SK-N-MC (cell line): ENCODE measurements at places on chromosomes 5 and 9.

- DNase-seq, result no peak
Measured at GRCh38 chr9:35548571-35548970, 56.5 kb upstream of the TESK1 start.

DNA sequence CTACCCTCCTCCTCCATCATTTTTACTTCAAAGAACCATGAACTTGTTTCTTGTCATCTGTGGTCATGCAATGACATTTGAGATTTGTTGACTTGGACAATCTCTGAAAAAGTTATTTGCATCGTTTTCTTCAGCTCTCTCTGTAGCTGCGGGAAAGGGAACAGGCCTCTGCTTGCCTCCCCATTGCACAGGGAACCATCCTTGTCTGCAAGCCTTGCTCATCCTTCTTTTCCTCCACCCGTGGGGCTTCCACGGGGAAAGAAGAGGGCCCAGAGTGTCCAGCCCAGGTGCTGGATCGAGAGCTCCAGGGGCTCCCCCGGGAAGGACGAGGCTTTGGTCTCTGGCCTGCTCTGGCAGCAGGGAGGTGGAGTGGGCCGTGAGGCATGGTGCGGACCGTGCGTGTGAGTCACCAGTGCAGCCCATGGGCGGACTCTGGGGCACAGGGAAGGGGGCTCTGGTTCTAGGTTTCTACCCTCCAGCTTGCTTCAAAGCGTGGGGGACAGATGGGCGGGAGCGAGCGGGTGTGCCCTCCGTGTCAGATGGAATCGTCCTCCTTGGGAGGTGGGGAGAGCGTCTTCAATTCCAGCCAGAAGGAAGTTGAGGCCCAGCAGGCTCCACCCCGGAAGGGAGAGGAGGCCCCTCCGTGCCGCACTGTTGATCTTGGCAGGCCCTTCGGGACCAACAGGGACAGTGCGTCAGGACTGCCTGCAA is 6.0 kb upstream of the IRX4 start:
- DNase-seq, result no peak

- no peak for DNase-seq
Measured at GRCh38 chr5:150568663-150569062, 60.7 kb downstream of the NDST1 start.

- no peak for DNase-seq
Measured at GRCh38 chr9:97808972-97809371, 44.1 kb upstream of the FOXE1 start.

DNA sequence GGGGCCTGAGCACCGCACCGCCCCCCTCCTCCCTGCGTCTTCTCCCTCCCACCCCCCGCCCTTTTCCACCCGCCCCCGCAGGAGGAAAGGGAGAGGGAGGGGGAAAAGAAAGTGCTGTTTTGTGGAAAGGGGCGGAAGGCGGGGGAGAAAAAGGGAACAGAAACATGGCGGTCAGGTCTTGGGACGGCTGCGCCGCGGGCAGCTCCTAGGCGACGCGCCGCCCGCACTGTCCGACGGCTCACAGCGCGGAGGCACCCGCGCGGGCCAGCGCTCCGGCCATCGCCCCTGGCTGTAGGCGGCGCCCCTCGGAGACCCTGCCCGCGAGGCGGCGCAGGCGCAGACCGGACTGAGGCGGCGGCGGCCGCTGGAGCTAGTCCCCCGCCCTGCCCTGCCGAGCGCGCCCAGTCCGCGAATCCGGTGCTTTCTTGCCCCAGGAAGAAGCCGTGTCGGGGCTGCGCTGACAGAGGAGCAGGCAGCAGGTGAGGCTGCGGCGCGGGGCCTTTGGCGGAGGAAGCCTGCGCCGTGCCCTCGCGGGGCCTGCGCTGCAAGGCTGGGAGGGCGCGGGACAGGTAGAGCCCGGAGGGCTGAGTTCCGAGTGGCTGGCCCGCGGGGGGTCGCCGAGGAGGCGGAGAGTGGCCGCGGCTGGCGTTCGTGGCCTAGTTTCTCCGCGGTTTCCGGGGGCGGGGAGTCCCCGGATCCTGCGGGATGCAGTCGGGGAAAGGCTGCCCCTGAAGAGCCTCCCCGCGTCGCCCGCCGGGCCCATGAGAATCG is at the start of gene DENND4C:
Gene DENND4C (plus strand): TSS at position 339 of the 771 bp plus-strand sequence. CDS start 45,482 bp downstream, outside the sequence.
- no peak for DNase-seq

GRCh38 chr5:89904442-89904841 is 505.1 kb downstream of the CETN3 start:
- no peak for DNase-seq

GRCh38 chr5:110264661-110265060 is 461.8 kb downstream of the TMEM232 start:
- no peak for DNase-seq

DNA sequence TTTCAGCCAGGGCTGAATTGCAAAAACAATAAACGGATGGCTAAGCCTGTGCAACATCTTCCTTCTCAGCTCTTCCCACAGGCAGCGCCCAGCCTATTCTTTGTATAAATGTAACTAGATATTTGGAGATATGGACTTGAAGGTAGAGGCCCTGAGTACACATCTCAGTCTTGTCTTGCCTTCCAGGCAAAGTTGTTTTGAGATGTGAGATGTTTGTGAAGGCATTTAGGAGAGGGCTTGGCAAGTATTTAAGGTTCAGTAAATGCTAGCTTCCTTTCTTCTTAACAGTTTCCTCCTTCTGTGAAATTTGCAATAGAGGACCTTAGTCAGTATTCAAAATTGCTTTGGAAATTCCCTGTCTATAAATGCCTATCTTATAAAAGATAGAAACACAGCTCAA is 228.8 kb downstream of the NR2F1-AS1 start:
- no peak for DNase-seq

DNA sequence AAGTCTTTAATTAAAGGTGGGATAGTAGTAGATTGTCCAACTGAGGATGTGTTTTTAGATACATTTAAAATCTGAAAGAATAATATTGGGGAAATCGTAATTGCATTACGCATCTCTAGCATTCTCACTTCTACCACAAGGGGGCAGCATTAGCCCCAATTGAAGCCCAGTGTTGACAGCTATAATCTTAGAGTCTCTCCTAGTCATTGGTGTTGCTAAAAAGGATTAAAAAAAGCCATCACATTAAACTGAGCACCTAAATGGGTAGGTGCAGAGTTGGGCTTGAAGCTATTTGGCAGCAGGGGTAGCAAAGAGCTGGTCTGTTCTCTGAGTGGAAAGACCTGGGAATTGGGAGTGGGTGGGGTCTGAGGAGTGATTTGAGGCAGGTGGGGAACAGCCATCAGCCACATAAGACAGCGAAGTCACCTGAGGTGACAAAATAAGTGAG is 177.2 kb downstream of the OSTF1 start:
- DNase-seq, result peak; percentile 44

DNA sequence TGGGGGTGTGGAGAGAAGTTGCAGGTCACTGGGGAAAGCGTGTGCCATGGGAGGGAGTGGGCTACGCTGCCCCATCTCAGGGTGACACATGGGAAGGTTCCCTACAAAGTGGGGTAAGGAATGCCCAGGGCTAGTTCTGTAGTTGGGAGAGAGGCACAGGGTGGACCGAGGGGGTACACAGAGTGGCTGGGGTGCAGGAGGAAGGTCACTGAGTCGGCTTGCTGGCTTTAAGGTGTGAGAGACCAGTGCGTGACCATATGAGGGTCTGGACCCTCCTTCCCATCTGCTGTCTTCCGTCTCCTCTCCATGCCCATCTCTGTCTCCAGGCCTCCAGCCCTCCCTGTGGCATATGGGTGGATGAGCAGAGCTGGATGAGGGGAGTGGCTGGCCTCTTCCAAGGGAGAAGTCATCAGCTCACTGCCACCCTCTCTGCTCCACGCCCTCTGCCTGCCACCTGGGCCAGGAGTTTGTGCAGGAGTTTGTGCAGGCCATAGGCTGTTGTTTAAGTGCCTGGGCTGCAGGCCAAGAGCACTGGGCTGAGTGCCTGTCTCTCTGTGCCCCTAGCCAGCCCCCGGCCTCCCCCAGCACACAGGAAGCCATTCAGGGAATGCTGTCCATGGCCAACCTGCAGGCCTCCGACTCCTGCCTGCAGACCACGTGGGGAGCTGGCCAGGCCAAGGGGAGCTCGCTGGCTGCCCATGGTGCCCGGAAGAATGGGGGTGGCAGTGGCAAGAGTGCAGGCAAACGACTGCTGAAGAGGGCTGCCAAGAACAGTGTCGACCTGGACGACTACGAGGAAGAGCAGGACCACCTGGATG is 96.8 kb downstream of the PHF2 start:
- DNase-seq, result no peak

DNA sequence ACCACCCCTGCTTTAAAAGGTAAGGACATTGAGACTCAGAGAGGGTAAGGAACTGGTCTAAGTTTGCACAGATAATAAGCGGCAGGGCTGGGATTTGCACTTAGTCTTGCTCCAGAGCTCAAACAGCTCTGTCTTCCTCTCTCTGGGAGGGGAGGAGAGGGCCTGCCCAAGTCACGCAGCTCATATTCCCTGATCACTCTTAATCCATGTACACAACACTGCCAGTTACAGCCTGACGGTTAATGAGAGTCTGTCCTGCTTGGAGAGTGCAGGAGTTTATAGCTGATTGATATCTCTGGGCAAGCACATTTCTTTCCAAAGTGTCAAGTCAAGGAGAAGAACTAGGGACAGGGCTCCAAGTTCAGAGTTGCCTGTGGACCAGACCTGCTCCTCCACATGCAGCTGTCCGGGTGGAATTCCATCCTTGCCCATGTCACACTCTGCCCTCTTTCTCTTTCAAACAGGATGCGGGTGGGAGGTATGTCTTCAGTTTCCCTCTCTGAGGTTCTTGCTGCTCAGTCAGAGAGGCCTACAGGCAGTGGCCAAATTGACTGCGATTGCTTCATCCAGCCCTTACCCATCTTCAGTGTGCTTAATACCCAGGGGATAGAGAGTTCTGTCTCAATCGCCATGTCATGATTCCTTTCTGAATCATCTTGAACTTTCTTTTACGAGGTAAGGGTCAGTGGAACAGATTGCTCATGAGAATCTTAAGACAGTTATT is 54.5 kb downstream of the GALNT12 start:
- DNase-seq, result no peak

GRCh38 chr5:8458038-8458383 is 589.1 kb downstream of the MTRR start:
- no peak for DNase-seq

- DNase-seq, result no peak
Measured at GRCh38 chr5:6504677-6505415, 56.2 kb downstream of the UBE2QL1 start.

- no peak for DNase-seq
Measured at GRCh38 chr9:93500571-93501298, 47.4 kb upstream of the FAM120AOS start.

GRCh38 chr5:36300927-36301540 is 668 bp downstream of the RANBP3L start:
- no peak for DNase-seq

DNA sequence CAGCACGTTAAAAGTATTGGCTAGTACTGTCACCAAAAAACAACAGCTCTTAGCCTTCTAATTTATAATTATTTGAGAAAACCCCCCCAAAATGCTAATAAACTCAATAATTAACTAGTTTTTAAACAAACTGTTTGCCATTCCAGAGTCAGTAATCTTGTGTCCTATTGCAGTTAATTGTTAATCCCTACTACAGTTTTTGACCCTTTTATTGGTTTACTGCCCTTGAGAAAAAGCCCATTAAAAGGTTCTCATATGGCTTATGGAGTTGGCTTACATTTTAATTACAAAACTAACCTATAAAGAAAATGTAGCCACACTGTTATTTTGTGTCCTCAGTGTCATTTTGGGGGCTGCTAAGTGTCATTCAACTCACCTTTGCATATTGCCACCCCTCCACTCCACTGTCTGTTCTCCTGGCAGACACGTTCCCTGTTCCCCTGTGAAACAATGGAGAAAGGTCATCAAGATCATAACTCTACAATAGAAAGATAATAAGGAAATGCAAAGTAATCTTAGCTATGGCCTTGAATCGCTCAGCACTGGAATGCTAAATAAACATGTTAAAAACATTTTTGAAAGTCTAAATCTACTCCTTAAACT is 51.6 kb upstream of the TXNDC8 start:
- DNase-seq, result no peak

- DNase-seq, result no peak
Measured at GRCh38 chr5:63125862-63126261, 547.2 kb downstream of the LRRC70 start.

DNA sequence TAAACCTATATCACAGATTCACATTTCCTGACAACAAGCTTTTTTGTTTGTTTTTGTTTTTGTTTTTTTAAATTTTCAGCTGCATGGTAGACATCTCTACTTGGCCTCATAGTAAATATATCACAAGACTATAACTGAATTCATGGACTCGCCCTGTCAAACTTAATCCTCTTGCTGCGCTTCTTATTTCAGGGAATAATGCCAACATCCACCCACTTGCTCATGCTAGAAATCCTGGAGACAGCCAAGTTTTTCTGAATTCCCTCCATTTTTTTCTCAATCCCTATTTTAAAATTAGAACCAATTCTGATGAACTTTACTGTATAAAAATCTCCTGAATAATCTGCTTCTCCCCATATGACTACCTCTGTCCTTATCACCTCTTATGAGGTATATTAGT is 283.6 kb upstream of the RPS23 start:
- DNase-seq, result no peak

GRCh38 chr5:137837491-137838394 is 29.9 kb upstream of the MYOT start:
- no peak for DNase-seq

GRCh38 chr9:133737774-133738639 is at the start of gene SARDH:
Gene SARDH (minus strand): TSS chr9:133738352. CDS start chr9:133734173, 4,179 bp downstream.
- DNase-seq, result no peak
